ENCODE measurements at places on chromosomes 3 and 15. TPM values are rescaled to one million over a fixed set of nuclear protein-coding genes. Genes with fewer than 3 reads are reported as not detected.
A peak's percentile ranks its signal among the peaks of the same experiment; 100 is the strongest.

The BNC1 gene
- 0.03 TPM for total RNA-seq

The FRMD5 gene
- total RNA-seq: 13.2 TPM

The MESP2 gene
- total RNA-seq: not detected

The TP63 gene
- not detected for total RNA-seq

The CIB1 gene
- 52.7 TPM for total RNA-seq

The GPR160 gene
- 2.7 TPM for total RNA-seq

The NUP210 gene
- 16.3 TPM for total RNA-seq

DNA sequence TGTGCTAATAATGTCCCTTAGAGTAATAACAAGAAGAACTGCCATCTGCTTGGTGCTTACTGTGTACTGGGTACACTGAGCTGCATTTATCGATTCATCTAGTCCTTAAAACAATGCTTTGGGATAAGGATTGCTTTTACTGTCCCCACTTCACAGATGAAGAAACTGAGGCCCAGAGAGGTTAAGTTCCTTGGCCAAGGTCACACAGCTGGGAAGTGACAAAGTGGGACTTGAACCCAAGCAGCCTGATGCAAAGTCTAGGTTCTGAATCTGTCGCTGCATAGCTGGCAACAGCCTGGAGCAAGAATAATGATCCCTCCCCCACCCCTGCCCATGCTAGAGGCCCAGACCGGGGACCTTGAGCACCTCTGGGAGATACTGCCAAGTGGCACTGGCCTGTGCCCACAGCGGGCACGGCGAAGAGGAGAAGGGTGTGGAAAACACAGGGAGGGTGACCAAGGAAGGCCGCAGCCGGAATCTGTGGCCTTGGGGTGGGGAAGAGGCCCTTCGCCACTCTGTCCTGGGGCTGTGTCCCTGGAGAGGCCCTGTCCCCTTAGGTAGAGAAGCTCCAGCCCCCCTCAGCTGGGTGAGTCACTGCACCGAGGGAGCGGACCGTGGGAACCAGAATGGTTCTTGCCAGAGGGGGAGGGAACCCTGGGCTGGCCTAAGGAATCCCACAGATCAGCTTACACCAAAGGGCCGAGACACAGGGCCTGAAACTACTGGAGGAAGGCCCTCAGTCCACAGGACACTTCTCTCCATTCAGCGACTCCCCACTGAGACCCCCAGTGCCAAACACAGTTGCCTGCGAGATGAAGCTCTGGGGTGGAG is 3.5 kb downstream of the PLXND1 start:
- peak; percentile 98 for DNase-seq

GRCh38 chr15:90268415-90268814 is 2.9 kb downstream of the NGRN start:
- no peak for DNase-seq

- peak; percentile 18 for DNase-seq
These were observed 55.3 kb upstream of the NUDT16 start for GRCh38 chr3:131326307-131326706.

- peak; percentile 16 for DNase-seq
These were observed 25.0 kb downstream of the LRRC58 start for GRCh38 chr3:120324190-120324589.

DNA sequence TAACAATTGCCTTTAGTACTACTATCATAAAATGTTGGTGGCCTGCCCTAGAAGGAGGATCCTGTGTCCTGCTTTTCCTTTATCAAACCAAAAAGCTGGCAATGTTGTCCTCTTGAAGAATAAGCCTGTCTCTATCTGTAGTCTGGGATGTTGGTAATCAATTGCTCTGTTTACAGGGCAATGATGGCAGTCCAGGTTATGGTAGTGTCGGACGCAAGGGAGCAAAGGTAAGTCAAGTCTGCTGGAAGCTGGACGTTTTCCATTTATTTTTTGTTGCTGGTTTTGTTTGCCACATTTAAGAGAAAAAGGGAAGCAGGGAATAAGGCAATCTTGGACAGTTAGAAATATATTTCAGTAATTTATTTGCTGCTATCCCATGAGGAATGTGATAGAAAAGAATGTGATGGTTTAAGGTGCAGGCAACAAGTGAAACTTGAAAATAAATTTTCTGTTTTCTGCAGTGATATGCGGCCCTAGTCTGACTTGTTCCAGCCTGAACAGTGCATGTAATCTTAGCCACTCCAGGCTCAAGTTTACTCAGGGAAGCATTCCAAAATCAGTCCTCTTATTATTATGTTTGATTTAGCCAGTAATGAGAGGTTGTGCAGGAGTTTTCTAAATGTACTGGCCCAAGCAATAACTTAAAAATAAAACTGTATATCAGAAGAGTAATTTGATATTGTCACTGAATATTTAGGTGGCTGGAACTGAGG is 110.3 kb downstream of the COL6A6 start:
- no peak for DNase-seq

DNA sequence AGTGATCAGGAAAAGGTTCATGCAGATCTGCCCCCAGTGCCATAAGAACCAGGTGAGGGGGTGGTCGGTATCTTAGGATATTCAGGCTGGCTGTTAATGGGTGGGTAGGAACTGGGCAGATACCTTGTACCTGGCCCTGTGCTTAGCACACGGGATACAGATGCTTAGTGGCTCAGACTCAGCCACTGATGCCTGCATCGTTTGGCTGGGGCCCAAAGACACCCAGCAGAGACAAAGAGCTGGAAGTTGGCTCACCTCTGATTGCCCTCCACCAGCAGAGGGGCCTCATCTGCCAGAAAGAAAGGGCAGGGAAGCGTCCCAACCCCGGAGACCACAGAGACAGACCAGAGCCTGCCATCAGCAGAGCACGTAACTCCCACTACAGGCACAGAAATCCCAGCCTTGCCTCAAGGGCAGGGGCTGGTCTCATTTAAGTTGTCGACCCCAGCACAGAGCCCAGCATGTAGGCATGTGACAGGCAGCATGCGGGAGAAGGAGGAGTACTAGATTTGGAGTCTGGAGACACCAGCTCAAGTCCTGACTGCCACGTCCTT is 64.1 kb upstream of the SLC6A1 start:
- no peak for DNase-seq

DNA sequence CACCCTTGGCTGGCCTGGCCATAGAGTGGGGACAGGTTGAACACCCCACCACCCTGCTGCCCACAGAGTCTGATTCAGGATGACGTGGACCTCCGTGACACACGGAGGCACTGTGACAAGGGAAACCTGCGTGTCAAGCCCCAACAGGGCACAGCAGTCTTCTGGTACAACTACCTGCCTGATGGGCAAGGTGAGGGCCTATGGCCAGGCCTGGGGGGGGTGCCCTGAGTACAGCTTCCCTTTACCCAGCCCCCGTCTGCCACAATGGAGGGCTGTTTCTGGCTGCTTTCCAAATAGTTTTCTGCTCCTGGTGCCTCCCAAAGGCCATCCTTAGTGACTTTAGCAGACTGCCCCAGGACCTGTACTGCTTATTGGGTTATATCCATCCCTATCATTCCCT is 1.2 kb upstream of the WDR6 start:
- DNase-seq: no peak

DNA sequence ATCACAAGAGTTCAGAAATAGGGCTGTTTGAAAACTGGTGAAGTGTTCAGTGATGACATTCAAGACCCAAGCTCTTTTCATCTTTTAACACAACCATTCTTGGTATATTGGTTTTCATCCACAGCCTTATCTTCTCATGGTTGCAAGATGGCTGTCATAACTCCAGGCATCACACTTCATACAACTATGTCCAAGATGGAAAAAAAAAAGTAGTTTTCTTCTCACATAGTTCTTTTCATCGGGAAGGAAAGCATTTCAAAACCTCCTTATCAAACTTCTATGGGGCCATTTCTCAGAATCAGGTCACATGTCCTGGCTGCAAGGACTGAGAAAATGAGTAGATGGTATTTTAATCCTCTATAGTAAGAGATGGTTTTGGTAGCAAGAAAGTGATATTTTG is 21.1 kb upstream of the MFSD1 start:
- DNase-seq: no peak

DNA sequence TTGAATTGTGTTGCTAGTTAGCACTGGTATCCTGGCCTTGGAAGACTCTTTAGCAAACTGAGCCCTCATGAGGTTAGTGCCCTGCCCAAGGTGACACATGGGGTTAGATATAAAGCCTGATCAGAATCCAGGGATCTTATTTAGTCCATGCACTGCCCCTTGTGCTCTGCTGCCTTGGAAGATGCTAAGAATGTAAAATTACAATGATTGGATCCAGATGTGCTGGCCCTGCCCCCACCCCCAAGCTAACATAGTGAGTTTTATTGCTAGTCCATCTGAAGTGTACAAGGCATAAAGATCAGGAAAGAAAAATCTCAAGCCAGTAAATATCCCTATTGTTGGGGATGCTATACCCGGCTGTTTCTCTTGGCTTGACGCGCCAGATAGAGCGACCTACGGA is 248.1 kb upstream of the C2CD4B start:
- no peak for DNase-seq

DNA sequence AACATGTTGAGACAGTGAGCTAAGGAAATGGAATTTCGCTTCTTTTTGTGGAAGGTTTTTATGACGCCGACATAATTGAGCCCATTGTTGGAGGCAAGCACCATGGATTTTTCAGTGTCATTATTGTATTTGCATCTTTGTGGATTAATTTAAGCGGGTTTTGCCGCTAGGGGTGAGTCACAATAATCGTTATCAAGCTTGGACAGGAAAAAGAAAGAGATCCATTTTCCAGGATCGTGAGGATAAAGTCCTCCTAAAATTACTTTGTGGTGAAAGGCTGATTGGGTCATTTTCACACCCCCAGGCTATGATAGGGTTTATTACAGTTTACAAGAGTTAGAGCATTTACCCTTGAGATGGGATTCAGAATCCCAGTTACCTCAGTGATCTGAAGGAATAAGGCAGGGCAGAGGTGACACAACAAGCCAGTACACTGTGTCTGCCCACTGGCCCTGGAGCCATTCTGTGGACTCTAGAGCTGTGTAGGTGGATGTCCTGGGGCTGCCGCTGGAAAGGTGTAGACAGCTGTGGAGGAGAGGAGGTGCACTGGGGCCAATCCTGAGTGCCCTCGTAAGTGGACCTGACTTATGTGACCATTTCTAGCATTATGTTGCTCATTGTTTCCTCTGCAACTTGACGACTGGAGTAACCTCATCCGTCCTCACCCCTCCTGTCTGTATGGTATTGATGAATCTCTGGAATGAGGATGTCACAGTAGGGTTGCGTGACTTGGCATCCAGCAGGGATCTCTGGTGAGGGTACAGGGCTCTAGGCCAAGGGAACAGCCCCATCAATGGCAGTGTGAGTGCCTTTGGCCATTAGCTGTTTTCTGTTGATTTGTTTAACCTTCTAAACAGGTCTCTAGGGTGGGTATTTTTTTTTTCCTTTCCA is 370.1 kb downstream of the LRTM1 start:
- DNase-seq: peak; percentile 19

- DNase-seq: no peak
These were observed 172.7 kb upstream of the LMCD1 start for GRCh38 chr3:8328967-8329366.

DNA sequence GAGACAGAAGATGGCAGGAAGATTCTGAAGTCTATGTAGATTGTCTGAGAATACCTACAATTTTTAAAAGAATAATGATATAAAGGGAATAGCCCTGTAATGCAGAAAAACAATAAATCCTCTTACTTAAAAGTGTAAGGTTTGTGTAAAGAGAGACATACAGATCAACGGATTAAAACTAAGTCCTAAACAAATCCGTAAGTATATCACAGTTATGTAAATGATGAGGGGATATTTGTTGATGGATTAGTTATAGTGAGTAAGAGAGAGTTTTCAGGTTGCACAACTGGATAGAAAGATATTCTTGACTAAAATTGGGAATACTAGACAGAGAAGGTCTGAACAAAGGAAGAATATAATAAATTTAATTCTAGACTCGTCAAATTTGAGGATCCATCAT is 179.6 kb downstream of the TBC1D5 start:
- DNase-seq: no peak

- no peak for DNase-seq
These were observed 170.4 kb upstream of the KBTBD8 start for GRCh38 chr3:66827726-66828125.

DNA sequence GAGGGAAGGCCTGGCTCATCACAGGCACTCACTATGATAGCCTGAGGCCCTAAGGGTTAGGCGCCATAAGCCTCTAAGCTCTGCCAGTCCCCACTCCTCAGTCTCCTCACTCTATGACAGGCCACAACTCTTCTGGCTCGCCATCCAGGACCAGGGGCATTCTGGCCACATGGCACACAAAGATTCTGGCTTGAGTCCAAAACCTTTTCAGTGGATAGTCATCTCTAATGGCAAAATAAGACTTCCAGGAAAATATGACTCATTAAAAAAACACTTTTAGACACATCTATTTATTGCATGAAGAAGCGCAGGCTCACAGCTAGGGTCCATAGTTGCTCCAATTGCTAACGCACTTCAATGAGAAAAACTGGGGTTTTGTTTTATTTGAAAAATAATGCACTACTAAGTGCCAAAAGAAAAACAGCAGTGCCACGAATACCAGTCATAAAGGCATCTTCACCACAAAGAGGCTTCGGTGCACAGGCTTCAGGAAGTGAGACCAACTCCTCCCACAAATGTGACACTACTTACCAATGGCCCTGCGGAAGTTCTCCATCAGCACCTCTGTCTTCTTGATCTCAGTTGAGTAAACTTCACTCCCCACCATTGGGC is 11.1 kb downstream of the RUVBL1 start:
- DNase-seq: peak; percentile 96

- DNase-seq: no peak
These were observed 36.3 kb downstream of the UBE2E2 start for GRCh38 chr3:23239211-23240068.

DNA sequence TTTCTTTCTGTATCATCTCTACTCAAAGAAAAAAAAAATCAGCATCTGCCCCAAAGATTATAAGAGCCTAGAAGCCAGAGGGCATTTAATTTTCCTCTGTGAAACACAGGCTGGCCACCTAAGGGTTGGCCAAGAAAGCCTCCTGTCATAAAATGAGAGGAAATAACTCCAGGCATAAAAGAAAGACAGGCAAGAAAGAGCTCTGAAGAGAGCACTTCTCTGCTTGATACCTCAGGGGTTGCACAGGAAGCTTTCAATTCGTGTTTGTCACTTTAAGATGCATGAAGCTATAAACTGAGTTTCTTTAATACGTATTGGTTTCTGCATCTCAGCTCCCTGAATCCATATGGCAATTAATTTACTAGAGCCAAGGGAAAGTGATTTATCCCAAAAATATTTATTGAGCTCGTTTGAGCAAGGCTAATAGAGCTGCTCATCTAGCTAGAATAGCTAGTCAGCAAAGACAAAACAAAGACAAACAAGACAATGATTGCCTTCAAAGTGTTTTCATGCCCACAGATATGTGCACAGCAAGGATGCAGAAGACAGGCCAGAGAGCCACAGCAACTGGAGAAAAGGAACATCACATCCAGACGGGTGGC is 35.5 kb downstream of the ATP8B4 start:
- DNase-seq: no peak

DNA sequence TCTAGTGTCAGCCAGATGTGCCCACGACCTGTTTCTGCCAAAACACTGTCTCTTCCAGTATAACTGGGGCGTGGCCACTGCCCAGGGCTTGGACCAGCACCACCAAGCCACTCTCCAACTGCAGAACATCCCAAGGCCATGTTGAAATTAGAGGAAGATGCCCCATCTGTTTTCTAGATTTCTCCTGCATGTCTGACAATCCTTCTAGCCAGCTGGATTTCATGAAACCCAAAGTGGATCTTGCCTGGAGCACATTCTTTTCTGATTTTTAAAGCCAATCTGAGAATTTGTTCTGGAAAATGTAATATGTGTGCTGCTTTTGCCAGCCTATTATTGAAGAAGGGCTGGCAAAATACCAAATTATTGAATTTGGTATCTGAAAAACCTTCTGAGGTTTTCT is 182.5 kb downstream of the SLCO3A1 start:
- DNase-seq: no peak

All from A172 (cell line).